ENCODE measurements at places on chromosomes 16 and 17.
A peak's percentile ranks its signal among the peaks of the same experiment; 100 is the strongest.

- H3K4me3 ChIP-seq = no peak overlapping the region
- DNase-seq = peak; percentile 9
- no peak overlapping the region for H3K27ac ChIP-seq
- peaks cover 85% of the 10 kb centered on the region for H3K4me1 ChIP-seq
- peaks cover 18% of the 10 kb centered on the region for H3K36me3 ChIP-seq
Observed at GRCh38 chr16:75258807-75259141, 7.3 kb upstream of the BCAR1 start.

DNA sequence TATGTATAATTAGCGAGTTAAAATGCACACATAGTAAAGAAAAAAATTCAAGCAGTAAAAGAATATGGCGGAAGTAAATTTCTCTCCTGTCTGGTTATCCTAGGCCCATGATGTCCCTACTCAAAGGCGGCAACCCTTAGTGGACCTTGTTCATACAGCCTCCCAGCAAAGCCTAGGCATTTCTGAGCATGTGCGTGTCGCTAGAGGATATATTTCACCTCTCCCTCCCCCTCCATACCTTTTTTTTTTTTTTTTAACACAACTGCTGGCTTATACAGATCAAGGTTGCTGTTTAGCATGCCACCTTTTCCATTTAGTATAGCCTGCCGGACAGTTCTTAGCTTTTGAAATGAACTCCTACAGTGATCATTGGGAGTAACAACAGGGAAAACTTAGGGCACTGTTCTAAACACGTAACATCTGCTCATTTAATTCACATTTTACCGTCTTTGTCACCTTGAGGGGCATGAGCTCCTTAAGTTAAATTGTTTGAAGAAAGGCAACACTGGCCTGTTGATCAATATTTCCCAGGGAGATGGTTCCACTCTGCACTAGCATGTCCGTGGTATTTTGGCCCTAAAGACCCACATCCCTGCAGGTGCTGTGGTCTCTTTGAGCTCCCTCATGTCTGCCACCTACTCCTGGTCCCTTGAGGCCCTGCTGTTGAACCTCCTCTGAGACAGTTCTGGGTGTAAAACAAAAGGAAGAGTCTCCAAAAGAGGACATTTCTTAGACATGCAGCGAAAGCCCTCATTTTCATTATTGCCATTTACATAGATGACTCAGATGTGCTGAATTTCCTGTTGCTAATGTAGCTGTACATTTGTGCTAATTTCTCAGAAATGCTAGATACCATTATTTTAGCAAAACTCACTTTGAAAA lies 4.1 kb upstream of the TNFRSF13B start:
- no peak overlapping the region for H3K27ac ChIP-seq
- H3K4me3 ChIP-seq = no peak overlapping the region
- DNase-seq = no peak
- peaks cover 4% of the 10 kb centered on the region for H3K27me3 ChIP-seq

DNA sequence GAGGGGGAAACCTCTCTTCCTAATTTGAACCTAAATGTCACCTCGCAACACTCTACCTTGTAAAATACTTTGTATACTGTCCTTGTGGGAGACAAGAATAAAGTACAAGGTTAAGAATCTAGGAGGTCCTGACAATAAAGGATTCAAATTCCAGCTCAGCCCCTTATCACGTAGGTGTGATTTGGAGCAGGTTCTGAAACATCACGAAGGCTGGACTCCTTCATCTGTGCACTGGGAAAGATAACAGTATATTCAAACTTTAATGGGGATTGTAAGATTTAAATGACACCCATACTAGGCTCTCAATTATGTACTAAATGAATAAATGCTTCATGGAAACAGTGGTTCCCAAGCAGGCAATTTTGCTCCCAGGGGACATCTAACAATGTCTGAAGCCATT lies 2.1 kb downstream of the TXNDC11 start:
- peaks cover 14% of the 10 kb centered on the region for H3K36me3 ChIP-seq
- H3K27ac ChIP-seq = no peak overlapping the region
- H3K4me1 ChIP-seq = peaks cover 18% of the 10 kb centered on the region
- H3K4me3 ChIP-seq = no peak overlapping the region
- no peaks in the 10 kb centered on the region for H3K27me3 ChIP-seq
- no peak for DNase-seq

- no peaks in the 10 kb centered on the region for H3K36me3 ChIP-seq
- peak overlapping the region; percentile 98 for H3K4me3 ChIP-seq
- DNase-seq = peak; percentile 70
Observed at GRCh38 chr17:36544044-36544306, 744 bp upstream of the GGNBP2 start.

- H3K27ac ChIP-seq = no peak overlapping the region
- H3K27me3 ChIP-seq = no peaks in the 10 kb centered on the region
- peak; percentile 16 for DNase-seq
- H3K4me1 ChIP-seq = peaks cover 3% of the 10 kb centered on the region
Observed at GRCh38 chr16:82829301-82829700, 202.5 kb downstream of the CDH13 start.

DNA sequence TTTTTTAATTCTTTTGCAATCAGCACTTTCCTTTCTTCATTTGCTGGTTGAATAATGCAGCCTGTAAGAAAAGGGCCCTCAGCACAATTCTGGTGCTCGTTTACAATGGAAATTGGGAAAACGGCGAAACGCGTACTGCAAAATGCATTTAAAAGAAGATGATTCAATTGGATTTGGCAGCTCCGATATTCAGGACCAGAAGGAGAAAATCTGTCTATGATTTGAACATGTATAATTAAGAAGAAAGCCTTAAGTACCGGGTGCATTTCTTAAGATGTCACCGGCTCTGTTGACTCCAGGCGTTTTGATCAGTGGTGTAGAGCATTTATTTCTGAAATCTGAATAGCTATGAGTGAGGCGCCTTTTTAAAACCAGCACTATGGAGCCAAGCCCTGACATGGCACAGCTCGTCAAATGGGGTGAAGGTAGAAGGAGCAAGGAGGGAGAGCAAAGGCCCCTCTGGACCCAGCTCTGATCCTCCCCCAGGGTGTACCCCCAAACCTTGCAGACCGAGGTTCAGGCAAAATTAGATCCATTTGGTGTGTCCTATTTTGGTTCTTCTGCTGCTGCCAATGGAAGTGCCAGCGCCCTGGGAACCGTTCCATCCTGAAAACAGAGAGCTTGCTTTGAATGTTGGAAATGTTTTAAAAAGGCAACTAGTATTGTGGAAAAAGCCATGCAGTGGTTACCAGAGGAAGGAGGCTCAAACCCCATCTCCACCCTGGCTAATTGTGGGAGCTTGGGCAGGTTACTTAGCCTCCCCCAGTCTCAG lies 161.4 kb upstream of the RPL38 start:
- H3K4me3 ChIP-seq = no peak overlapping the region
- H3K36me3 ChIP-seq = no peaks in the 10 kb centered on the region
- peak overlapping the region; percentile 35 for H3K27ac ChIP-seq
- H3K4me1 ChIP-seq = no peaks in the 10 kb centered on the region
- H3K27me3 ChIP-seq = peaks cover 6% of the 10 kb centered on the region

DNA sequence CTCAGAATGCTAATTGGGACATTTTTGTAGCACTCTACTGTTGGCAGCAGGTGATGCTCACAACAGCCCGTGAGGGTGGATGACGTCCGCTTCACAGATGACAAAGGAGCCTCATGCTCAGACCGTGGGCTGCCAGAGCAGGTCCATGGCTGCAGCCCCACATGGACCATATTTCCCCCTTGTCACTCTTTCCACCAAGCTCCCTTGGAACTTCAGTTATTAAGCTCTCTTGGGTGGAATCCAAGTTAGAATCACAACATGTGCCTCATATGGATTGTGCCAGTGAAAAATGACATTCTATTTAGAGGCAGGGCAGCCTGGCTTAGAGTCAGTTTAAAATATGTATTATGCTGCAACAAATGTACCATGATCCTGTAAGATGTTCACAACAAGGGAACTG lies 33.2 kb upstream of the STH start:
- no peak overlapping the region for H3K4me3 ChIP-seq
- peaks cover 10% of the 10 kb centered on the region for H3K27me3 ChIP-seq
- H3K36me3 ChIP-seq = no peaks in the 10 kb centered on the region
- no peaks in the 10 kb centered on the region for H3K4me1 ChIP-seq
- DNase-seq = peak; percentile 18
- H3K27ac ChIP-seq = no peak overlapping the region

- H3K4me3 ChIP-seq = no peak overlapping the region
- H3K4me1 ChIP-seq = peaks cover 4% of the 10 kb centered on the region
- H3K36me3 ChIP-seq = no peaks in the 10 kb centered on the region
- DNase-seq = no peak
- peaks cover 10% of the 10 kb centered on the region for H3K27me3 ChIP-seq
Observed at GRCh38 chr16:85733839-85734170, 17.1 kb downstream of the C16orf74 start.

GRCh38 chr16:77213542-77214106 lies 14.4 kb downstream of the SYCE1L start:
- peaks cover 12% of the 10 kb centered on the region for H3K4me1 ChIP-seq
- H3K27me3 ChIP-seq = no peaks in the 10 kb centered on the region
- no peak overlapping the region for H3K4me3 ChIP-seq
- peak; percentile 49 for DNase-seq
- no peaks in the 10 kb centered on the region for H3K36me3 ChIP-seq
- H3K27ac ChIP-seq = no peak overlapping the region

- no peaks in the 10 kb centered on the region for H3K4me1 ChIP-seq
- peak; percentile 14 for DNase-seq
- no peak overlapping the region for H3K27ac ChIP-seq
- H3K27me3 ChIP-seq = peaks cover 5% of the 10 kb centered on the region
- no peak overlapping the region for H3K4me3 ChIP-seq
- H3K36me3 ChIP-seq = no peaks in the 10 kb centered on the region
Observed at GRCh38 chr17:66373944-66374817, 71.8 kb downstream of the PRKCA start.

GRCh38 chr16:86242244-86243122 lies 267.8 kb upstream of the FOXF1 start:
- no peaks in the 10 kb centered on the region for H3K36me3 ChIP-seq
- H3K27me3 ChIP-seq = peaks cover 45% of the 10 kb centered on the region
- no peak for DNase-seq
- H3K4me1 ChIP-seq = no peaks in the 10 kb centered on the region

DNA sequence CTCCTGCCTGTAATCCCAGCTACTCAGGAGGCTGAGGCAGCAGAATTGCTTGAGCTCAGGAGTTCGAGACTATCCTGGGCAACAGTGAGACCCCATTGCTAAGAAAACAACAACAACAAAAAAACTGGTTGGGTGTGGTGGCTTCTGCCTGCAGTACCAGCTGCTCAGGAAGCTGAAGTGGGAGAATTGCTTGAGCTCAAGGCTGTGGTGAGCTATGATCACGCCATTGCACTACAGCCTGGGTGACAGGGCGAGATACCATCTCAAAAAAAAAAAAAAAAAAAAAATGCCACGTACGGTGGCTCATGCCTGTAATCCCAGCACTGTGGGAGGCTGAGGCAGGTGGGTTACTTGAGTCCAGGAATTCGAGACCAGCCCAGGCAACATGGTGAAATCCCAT lies 34.1 kb downstream of the NME2 start:
- no peaks in the 10 kb centered on the region for H3K4me1 ChIP-seq
- no peak for DNase-seq
- no peaks in the 10 kb centered on the region for H3K27me3 ChIP-seq
- peaks cover 49% of the 10 kb centered on the region for H3K36me3 ChIP-seq
- no peak overlapping the region for H3K27ac ChIP-seq

GRCh38 chr16:87607871-87608270 lies 5.6 kb downstream of the JPH3 start:
- no peak overlapping the region for H3K4me3 ChIP-seq
- DNase-seq = no peak
- no peaks in the 10 kb centered on the region for H3K36me3 ChIP-seq
- no peak overlapping the region for H3K27ac ChIP-seq
- peaks cover 43% of the 10 kb centered on the region for H3K27me3 ChIP-seq

GRCh38 chr16:85033171-85033570 lies 5.6 kb downstream of the KIAA0513 start:
- no peak overlapping the region for H3K4me3 ChIP-seq
- H3K27me3 ChIP-seq = peaks cover 28% of the 10 kb centered on the region
- H3K4me1 ChIP-seq = peaks cover 10% of the 10 kb centered on the region
- no peaks in the 10 kb centered on the region for H3K36me3 ChIP-seq

DNA sequence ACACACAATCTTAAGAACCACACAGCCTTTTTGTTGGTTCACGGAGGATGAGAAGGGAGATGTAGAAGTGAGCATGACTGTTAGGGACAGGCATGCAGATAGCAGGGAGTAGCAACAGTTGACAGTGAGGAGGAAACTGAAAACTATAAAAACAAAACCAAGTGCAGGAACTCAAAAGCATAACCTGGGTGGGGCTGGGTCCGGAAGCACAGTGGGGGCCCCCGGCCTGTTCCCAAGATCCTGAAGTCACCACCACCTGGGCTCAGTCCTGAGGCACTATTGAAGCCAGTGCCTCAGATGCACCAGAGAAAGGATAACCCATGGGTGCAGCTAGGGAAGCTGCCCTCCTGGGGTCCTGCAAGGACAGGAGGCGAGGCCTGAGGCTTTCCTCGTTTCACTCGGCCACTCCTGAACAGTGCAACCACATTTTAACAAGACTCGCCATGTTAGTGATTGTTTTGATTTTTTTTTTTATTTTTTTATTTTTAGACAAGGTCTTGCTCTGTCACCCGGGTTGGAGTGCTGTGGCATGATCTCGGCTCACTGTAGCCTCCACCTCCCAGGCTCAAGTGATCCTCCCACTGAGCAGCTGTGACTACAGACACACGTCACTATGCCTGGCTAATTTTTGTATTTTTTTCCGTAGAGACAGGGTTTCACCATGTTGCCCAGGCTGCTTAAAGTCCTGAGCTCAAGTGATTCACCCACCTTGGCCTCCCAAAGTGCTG lies 27.7 kb upstream of the CBX4 start:
- no peaks in the 10 kb centered on the region for H3K36me3 ChIP-seq
- peaks cover 12% of the 10 kb centered on the region for H3K4me1 ChIP-seq

GRCh38 chr17:78986649-78987328 lies 7.1 kb upstream of the LGALS3BP start:
- DNase-seq = peak; percentile 77
- peak overlapping the region; percentile 14 for H3K4me3 ChIP-seq
- no peak overlapping the region for H3K27ac ChIP-seq

DNA sequence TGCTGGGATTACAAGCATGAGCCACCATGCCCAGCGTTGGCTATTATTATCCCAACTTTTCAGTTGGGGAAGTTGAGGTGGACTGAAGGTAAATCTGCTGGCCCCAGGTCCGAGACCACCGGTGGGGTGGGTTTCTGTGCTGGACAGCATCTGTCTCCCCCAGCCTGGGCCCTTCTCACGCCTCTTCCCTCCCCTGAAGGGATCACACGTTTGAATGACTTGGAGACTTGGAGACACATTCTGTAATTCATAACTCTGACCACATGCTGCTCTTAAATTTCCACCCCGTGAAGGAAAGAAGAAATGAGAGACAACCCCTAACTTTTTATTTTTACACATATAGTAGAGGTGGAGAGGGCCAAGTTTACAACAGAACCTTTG lies 109.8 kb downstream of the MSI2 start:
- DNase-seq = no peak
- no peak overlapping the region for H3K4me3 ChIP-seq
- no peak overlapping the region for H3K27ac ChIP-seq
- H3K4me1 ChIP-seq = peaks cover 13% of the 10 kb centered on the region
- H3K27me3 ChIP-seq = no peaks in the 10 kb centered on the region
- no peaks in the 10 kb centered on the region for H3K36me3 ChIP-seq

- no peak for DNase-seq
Observed at GRCh38 chr16:81711657-81712319, 67.3 kb upstream of the PLCG2 start.
